Fibroblast of skin of left biceps (primary cell): ENCODE measurements at places on chromosomes 16 and 17.
A peak's percentile ranks its signal among the peaks of the same experiment; 100 is the strongest.

GRCh38 chr16:79047337-79047736 is 553.2 kb downstream of the MAF start:
- DNase-seq = no peak

DNA sequence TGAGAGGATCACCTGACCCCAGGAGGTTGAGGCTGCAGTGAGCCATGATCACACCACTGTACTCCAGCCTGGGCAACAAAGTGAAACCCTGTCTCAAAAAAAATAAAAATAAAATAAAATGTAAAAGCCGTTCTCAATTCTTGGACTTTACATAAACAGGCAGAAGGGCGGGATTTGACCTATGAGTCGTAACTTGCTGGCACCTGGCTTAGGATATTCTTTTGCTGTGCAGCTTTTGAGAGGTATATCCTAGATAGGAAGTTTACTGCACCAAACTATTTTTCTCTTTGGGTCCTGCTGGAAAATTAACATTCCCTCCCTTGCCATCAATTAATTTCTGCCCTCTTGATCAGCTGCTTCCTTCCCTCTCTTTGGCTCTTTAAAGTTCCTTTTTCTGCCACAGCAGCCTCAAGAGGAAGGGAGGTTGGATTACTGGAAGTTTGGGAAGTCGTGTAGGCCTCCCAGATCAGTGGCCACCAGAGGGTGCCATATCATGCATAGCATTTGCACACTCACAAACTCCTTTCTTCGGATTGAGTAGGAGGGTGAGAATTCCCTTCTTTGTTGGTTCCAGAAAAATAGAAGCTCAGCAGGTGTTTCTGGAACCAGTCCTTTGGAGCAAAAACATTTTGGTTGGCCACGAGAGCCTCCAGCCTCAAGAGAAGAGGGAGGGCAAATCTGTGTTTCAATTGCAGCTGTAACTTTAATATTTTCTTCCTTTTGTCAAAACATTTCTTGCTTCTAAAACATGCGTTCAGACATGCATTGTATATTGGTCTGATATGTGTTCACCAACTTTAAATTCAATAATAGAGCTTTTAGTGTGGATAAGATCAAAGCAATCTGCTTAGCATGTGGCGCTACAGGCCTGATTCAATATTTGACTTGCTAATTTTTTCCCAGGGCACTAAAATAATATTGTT is 147.3 kb downstream of the CCDC182 start:
- DNase-seq = no peak

- DNase-seq = no peak
These were observed 4.1 kb downstream of the CCDC102A start for GRCh38 chr16:57532266-57532625.

DNA sequence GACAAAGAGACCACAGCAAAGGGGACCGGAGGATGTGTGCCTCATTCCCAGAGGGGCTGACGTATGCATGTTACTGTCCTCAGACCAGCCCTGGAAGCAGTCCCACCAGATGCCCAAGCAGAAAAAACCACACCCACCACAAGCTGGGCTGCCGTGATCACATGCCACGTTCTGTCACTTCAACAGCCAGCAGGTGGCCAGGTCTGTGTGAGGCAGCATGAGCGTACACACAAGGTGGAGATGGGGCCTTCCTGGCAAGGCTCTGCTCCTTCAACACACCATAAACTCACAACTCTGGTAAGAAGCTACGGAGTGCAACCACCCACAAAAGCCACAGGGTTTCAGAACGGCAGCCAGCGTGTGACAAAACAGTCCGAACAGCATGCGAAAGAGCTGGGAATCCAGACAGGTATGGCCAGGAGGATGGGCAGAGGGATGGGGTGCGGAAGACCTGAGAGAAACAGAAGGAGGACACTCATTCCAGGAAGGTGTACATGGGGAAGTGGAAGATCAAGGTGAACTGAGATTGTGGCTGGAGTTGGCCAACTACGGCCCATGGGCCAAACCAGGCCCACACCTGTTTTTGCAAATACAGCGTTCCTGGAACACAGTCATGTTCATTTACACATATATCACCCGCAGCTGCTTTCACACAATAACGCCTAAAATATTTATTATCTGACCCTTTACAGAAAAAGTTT is 27.9 kb downstream of the MBTPS1 start:
- no peak for DNase-seq

DNA sequence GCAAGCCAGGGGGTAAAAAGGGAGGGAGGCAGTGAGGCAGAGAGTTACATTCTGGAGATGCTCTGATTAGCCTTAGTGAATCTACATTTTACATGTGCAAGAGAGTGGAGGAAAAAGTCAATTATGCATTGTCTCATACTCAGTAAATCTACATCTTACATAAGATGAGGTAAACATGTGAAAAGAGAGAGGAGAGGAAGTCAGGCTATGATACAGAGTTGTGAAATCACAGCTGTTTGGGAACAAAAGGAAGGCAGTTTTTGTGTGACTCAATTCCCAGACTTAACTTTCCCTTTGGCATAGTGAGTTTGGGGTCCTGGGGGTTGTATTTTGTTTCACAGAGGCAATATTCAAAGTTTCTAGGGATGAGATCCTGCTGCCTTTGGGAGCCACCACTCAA is 67.8 kb downstream of the GP2 start:
- no peak for DNase-seq

DNA sequence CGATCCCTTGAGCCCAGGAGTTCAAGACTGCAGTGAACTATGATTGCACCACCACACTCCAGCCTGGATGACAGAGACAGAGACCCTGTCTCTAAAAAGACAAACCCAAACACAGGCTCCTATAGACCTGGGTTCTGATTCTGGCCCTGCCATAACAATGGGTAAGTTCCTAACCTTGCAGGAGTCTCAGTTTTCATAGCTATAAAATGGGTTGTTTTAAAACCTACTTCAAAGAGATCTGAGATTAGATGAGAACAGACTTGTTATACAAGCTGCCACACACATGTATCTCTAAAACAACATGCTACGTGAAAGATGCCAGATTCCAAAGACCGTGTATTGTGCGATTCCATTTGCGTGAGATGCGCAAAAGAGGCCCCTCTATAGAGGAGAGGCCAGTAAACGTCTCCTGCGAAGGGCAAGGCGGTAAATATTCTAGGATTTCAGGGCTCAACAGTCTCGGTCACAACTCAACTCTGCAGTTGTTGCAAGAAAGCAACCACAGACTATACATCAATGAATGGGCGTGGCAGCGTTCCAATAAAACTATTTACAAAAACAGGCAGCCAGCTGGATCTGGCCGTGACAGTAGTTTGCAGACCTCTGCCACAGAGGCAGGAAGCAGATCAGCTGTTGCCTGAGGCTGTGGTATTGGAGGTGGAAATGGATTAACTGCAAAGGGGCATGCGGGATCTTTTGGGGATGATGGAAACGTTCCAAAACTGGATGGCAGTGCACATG is 5.9 kb downstream of the CORO7 start:
- DNase-seq = peak; percentile 71

GRCh38 chr17:19248151-19248927 is 11.2 kb downstream of the EPN2 start:
- no peak for DNase-seq

DNA sequence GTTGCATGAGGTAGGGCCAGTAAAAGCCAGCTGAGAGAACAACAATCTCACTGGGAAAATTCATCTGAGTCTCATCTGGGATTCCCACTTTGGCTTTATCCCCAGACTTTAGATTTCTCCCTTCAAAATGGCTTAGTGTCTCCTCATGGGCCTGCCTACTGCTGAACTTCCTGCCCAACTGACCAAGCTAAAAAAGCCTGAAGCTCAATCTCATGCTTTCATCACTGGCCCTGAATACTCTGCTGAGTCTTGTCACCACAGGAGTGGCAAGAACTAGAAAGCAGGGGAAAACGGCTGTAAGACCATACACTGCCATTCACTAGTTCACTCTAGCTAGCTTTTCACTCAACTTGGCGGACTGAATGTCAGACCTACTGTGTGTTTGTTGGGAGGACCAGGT is 96.4 kb upstream of the NOG start:
- DNase-seq = no peak

GRCh38 chr17:49931416-49932137 is 37.4 kb upstream of the DLX4 start:
- no peak for DNase-seq

DNA sequence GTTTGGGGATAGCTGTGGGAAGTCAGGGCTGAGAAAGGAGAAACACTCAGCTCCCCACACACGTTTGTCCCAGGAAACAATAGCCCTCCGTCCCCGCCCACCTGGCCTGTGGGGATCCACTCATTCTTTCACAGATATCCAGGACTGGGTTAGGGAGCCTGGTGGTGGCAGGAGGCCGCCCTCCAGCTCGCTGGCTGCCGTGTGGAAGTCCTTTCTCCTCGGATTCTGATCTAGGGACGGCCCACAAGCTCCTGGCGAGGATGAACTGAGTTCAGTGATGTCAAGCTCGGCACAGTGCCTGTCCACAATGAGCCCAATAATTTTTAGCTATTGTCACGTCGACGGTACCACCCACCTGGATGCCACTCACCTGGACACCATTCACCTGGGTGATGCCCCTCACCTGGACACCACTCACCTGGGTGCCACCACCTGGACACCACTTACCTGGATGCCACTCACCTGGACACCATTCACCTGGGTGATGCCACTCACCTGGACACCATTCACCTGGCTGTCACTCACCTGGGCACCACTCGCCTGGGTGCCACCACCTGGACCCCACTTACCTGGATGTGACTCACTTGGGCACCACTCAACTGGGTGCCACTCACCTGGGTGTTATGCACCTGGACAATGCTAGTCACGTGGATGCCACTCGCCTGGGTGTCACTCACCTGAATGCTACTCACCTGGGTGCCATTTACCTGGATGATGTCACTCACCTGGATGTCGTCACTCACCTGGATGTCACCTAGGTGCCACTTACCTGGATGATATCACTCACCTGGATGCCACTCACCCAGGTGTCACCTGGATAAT is 172.5 kb upstream of the FOXF1 start:
- no peak for DNase-seq

- DNase-seq = no peak
These were observed 14.0 kb upstream of the CYB5B start for GRCh38 chr16:69410219-69410990.

- DNase-seq = peak; percentile 83
These were observed 868.9 kb upstream of the SOX9 start for GRCh38 chr17:71251951-71252350.

DNA sequence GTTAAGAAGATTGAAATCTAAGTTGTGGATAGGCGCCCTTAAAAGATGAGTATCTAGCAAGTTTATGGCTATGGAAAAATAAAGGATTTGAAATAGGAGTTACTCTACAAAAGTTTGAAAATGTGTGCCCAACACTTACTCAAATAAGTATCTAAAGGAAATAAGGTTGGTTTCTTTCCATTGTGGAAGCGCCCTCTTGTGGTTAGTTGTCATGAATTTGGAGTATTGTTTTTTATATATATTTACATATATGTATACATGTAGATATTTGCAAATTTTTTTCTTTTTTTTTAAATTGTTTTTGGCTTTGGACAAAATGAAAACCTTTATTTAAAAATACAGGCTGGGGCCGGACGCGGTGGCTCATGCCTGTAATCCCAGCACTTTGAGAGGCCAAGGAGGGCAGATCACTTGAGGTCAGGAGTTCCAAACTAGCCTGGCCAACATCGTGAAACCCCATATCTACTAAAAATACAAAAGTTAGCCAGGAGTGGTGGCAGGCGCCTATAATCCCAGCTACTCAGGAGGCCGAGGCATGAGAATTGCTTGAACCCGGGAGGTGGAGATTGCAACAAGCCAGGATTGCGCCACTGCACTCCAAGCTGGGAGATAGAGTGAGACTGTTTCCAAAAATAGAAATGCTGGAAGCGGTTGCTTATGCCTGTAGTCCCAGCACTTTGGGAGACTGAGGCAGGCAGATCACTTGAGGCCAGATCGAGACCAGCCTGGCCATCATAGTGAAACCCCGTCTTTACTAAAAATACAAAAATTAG is 24.0 kb upstream of the VPS4A start:
- DNase-seq = no peak

- DNase-seq = no peak
These were observed 41.4 kb downstream of the RPH3AL start for GRCh38 chr17:311119-311782.

DNA sequence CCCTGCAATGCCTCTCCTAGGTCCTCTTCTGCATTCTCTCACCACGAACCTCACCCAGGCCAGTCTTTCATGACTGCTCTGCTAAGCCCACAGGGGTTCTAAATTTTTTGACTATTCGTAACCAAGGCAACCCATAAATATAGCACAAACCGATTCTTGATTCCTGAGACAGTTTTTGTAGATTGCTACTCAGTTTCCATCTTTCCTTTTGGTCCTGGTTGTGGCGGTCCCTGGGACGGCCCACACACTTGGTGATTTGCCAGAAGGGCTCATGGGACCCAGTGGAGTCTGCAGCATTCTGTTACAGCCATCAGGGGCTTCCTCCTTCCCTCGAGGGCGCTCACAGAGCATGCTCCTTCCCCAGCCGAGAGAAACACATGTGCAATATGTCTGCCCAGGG is 23.4 kb upstream of the MGAT5B start:
- no peak for DNase-seq

GRCh38 chr16:75559564-75560372 is 3.7 kb upstream of the TMEM231 start:
- no peak for DNase-seq

- no peak for DNase-seq
These were observed 3.1 kb upstream of the KRT17 start for GRCh38 chr17:41627316-41628072.

GRCh38 chr16:70752426-70752825 is 48.5 kb downstream of the VAC14 start:
- no peak for DNase-seq

DNA sequence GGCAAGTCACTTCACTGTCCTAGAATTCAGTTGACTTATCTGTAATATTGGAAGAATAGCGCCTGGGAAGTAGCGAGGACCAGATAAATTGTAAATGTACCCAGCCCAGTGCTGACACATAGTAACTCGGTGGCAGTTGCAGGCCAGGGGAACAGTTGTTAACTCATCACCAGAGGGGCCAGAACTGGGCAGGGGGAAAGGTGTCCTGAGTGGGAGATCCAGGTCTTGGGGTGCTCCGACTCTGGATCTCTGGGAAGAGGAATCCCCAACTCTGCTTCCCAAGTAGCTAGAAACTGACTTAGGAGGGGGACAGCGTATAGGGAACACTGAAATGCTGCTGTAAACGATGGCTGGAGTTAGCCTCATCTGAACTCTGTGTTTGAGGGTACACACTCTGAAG is 23.0 kb downstream of the BCL7C start:
- no peak for DNase-seq
